RPMI7951 (cell line): ENCODE measurements at places on chromosomes 2 and 18.
A peak's percentile ranks its signal among the peaks of the same experiment; 100 is the strongest.

- DNase-seq: no peak
These were observed 119.0 kb upstream of the KLHL14 start for GRCh38 chr18:32891797-32892196.

DNA sequence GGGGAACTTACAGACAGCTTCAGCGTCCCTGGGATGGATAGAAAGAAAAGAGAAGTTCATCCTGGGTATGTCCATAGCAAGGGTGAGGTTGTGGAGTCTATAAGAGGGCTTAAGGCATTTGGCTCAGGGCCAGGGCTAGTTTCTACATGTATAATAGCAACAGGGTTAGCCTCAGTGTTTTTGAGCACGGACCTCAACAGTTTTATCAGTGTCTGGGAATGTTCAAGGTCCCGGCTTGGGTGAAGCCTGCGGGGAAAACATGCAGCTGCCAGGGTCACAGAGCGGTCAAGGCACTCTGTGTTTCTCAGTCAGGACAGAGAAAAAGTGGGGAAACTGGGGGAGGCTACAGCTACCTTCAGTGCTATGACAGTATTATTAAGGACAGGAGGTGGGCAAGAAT is 427.7 kb upstream of the HS6ST1 start:
- peak; percentile 48 for DNase-seq

GRCh38 chr18:3660739-3661515 is 211.0 kb downstream of the TGIF1 start:
- no peak for DNase-seq

- DNase-seq: no peak
These were observed 5.0 kb downstream of the NT5DC4 start for GRCh38 chr2:112725545-112726457.

GRCh38 chr2:170073288-170073687 is 104.7 kb upstream of the MYO3B start:
- peak; percentile 44 for DNase-seq

DNA sequence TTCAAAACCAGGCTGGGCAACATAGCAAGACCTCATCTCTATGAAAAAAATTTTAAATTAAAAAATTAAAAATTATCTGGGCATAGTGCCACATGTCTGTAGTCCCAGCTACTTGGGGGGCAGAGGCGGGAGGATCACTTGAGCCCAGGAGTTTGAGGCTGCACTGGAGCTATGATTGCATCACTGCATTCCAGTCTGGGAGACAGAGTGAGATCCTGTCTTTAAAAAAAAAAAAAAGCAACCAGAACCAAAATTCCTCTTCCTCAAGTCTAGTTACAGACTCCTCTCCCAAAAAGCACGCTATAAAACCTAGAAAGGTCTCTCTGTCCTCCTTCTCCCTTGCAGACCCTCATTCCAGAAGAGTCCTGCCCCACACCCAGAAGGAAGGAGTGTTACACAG is 23.9 kb downstream of the TNFAIP6 start:
- DNase-seq: no peak

GRCh38 chr2:240427729-240428128 is 7.7 kb upstream of the GPC1 start:
- DNase-seq: no peak

GRCh38 chr2:170214309-170214948 is 36.5 kb downstream of the MYO3B start:
- no peak for DNase-seq
